ENCODE measurements at places on chromosomes 2 and 18.

DNA sequence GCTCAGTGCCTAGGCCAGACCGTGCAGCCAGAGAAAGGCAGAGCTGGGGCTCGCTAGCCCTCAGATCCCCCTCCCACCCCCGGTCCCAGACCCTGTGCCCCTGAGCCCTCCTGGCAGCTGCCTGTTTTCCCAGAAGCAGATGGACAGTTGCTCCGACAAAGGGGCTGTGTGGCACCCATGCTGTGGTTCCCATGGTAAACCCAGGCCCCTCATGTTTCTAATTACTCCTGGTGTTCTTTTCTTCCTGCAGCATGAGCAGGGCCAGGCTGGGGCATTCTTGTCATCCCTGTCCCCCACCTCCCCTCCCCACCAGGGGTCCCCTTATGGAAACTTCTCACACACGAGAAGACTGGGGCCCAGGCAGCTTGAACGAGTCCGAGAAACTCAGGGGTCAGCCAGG lies 269.6 kb downstream of the HAUS1 start:
- DNase-seq, result no peak

DNA sequence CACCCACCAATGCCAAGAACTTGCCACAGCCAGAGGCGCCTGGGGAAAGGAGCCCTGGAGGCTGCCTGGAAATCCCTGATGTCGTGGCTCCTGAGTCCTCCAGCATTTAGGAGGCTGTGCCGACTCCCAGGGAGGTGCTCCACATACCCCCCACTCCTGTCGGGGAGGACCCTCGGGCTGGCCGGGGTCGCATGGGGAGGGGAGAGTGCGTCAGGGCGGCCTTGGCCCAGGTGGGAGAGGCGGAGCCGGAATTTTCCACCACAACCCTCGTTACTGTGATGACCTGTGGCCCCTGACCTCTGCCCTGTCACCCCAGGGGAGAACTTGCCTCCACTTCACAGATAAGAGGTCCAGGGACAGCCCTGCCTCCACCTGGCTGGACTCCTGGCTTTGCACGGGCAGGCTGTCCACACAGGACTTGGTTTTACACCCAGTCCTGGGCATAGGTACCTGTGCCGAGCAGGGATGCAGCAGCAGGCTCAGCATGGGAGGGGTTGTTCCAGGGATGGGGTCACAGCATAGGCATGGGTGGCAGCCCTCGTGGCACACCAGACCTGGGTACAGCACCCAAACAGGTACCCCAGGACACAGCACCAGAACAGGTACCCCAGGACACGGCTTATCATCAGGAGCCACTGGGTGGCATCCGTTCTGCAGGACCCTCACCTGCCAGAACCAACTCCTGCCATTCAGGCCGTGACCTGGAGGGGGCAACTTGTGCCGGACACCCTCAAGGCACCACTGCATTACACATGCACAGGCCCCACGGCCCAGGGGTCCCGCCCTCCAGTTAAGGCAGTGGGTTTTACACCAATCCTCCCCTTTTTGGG lies 12.3 kb upstream of the AGXT start:
- no peak for DNase-seq

- no peak for DNase-seq
These were observed 192.0 kb downstream of the NBAS start for GRCh38 chr2:15369129-15369528.

GRCh38 chr2:70511971-70512729 lies 41.5 kb downstream of the TGFA start:
- DNase-seq, result no peak

GRCh38 chr2:99348173-99348572 lies 11.0 kb downstream of the EIF5B start:
- no peak for DNase-seq

DNA sequence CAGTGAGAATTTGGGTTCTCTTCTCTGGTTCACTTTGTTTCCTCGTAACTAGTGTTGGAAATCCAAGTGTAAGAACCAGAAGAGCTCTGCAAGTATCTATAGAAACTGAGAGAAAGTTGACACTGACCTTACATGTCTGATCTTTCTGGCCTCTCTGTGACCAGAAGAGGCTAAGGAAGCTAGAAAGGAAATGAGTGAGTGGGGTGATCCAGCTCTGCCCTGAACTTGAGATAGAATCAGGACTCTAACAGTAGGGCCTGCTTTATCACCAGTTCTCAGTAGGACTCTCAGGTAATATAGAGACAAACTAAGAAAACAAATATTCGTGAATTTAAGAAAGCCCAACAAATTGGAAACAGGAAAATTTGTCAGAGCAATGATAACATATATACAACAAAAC lies 441.2 kb upstream of the ZNF804A start:
- no peak for DNase-seq

DNA sequence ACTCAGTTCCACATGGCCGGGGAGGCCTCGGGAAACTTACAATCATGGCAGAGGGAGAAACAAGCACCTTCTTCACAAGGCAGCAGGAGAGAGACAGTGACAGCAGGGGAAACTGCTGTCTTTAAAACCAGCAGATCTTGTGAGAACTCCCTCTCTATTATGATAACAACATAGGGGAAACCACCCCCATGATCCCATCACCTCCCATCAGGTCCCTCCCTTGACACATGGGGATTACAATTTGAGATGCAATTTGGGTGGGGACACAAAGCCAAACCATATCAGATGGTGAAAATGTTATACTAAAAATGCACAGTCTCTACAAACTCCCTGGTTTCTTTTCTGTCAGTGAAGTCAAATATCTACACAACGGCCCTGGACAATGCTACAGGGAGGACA lies 9.2 kb downstream of the TMEM18 start:
- DNase-seq, result no peak

- no peak for DNase-seq
These were observed 669.5 kb upstream of the REG3G start for GRCh38 chr2:78355967-78356366.

GRCh38 chr18:58497845-58498244 lies 131.0 kb downstream of the ALPK2 start:
- no peak for DNase-seq

DNA sequence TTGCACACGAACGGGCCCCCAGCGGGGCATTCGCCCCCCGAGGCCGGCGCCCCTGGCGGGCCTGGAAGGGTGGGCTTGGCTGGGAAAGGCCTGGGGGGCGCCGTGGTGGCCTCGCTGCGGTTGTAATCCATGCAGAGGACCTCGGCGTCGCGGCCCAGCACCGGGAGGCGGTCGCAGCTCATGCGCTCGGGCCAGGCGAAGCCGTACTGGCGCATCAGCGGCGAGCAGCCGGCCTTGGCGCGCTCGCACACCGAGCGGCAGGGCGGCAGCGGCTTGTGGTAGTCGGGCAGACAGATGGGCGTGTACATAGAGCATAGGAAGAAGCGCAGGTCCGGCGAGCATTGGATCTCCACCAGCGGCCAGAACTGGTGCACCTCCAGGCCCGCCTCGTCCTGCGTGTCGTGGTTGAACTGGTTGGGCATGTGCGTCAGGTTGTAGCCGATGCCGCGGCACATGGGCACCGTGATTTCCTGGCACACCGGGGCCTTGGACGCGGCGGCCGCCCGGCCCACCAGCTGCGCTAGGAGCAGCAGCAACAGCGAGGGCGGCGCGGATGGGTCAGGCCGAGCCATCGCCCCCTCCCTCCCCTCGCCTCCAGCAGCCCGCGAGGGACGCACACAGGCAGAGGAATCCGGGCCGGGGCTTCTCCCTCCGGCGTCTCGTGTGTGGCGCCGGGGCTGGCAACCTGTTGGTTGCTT lies 1.4 kb downstream of the FZD5 start:
- no peak for DNase-seq

- peak; percentile 31 for DNase-seq
These were observed 8.5 kb downstream of the RAB17 start for GRCh38 chr2:237581751-237582746.

DNA sequence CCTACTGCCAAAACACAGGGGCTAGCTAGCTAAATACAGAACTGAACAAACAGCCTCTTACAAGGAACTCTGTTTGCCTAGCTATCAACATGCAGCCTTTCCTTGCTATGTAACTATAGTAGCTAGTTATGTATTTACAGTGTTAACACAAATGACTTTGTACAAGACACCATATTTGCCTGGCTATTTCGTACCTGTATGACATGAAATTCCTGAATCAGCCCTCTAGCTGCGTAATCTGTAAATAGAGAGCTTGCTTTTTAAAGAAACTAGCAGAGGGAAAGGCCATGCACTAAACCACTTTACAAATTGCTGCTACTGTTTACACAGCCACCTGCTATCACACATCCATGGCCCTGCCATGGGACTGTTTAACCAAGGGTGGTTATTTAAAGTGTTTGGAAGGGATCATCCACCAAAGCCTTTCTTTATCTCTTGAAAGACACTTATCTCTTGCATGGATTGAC lies 248.7 kb downstream of the TFCP2L1 start:
- DNase-seq, result no peak

GRCh38 chr2:177175917-177176668 lies 36.5 kb upstream of the HNRNPA3 start:
- no peak for DNase-seq
